ENCODE measurements at places on chromosomes 3 and 15.

- no peak for DNase-seq
Observed at GRCh38 chr3:196418601-196419000, 13.6 kb downstream of the UBXN7 start.

DNA sequence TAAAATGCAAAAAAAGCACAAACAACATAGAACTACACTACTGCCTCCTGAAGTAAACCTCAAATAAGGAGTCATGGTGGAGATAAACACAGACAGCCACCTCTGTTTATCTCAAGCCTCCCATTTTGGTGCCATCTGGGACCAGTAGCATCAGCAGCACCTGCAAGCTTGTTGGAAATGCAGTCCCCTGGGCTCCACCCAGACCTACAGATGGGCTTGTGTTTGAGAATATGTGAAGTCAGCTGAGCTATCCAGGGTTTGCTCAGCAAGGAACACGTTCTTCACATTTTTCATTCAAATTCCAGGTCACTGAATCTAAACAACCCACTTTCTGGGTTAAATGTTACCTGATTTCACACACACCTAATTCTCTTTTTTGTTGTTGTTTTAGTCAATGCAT lies 45.5 kb downstream of the RASGRF1 start:
- no peak for DNase-seq

GRCh38 chr15:63605036-63605435 lies 7.8 kb downstream of the FBXL22 start:
- no peak for DNase-seq

- DNase-seq = peak; percentile 42
Observed at GRCh38 chr3:12966847-12967605, 106.2 kb downstream of the IQSEC1 start.

DNA sequence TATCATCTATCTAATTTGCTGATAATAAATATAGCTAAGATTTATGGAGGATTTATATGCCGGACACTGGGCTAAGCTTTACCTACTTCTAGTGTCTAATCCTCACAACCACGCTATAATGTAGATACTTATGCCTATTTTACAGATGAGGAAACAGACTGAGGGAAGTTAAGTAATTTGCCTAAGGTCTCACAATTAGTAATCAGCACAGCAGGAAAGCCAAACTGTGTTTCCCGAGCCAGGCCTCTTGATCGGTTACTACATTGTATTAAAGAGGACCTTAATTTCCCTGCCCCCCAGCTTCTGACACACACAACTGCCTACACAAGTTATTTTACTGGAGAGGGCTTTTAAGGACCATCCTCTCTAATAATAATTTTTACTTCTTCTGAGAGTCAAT lies 40.9 kb downstream of the ONECUT1 start:
- no peak for DNase-seq

- no peak for DNase-seq
Observed at GRCh38 chr15:40190591-40190990, 29.7 kb downstream of the BUB1B start.

- DNase-seq = no peak
Observed at GRCh38 chr15:87317900-87318299, 938.6 kb downstream of the NTRK3 start.

DNA sequence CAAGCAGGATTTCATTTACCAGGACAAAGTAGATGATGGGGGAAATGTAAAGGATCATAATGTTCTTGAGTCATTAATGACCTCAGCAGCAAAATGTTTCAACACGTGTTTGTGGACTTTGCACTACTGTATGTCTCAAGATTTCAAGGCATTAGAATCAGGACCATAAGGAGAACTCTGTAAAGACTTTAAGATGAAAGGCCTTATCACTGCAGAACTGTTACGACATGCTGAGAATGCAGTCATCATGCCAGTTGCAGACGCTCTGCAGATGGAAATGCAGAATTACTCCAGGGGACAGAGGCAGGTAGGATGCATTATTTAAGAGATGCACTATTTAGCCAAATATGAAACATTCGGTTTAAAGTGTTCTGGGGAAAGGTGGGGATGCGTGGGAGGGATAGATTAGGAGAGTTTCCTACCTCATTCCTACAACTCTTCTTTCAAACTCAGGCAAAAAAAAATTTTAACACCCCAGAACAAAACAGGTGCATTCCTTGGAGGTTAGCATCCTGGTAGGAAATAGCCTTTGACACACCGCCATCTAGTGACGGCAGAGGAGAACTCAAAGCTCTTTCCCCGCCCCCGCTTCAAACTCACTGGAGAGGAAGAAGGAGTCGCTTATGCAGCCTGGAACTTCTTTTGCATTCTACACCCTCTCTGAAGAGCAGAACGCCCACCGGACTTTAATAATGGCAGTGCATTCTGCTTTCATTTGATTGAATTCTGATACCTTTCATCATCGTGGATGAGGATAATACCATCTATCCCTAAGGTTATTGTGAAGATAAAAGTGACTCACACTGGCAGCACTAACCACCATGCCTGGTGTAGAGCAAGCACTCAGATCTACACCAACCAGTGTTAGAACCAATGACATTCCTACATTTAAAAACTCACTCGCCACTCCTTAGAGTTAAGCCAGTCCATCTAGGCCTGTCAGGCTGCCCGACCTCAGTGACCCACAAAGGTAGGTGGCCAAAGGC lies 43.1 kb upstream of the TOPAZ1 start:
- DNase-seq = peak; percentile 79

DNA sequence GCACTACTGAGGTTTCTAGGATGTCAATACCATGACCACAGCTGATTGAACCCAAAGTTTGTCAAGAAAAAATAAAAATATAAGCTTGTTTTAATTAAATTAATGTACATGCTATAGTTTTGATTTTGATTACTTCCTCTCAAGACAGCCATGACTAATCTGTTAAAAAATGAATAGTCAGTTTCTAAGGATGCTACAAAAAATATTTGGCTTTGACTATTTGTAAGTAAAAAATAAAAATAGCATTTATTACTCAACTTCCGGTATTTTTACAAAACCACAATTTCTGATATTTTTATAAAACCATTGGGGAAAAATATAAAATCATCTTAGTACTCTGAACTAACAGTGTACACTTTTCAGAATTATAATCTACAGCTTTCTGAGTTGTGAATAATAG lies 12.1 kb upstream of the TEX9 start:
- no peak for DNase-seq

- no peak for DNase-seq
Observed at GRCh38 chr15:40812721-40813425, 5.6 kb upstream of the DNAJC17 start.

DNA sequence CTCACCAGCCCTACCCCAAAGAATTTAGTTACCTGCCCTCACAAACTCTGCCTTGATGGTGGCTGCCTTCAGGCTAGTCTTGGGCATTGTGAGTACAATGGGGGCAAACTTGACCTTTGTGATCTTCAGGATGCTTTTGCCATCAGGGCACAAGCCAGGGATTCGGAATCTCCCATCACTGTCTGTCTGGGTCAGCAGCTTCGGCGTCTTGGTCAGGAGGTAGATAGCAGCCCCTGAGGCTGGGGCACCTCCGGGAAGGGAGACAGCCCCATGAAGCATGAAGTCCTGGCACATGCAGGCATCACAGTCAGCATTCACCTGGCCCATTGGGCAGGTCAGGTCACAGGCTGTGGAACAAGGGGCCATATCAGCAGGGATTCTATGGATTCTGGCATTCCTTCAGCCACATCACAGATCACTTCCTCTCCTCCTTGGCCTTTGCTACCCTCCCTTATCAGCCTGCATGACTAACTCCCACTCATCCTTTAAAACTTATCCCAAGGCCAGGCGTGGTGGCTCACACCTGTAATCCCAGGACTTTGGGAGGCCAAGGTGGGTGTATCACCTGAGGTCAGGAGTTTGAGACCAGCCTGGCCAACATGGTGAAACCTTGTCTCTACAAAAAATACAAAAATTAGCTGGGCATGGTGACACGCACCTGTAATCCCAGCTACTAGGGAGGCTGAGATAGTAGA lies 6.9 kb downstream of the CILP start:
- DNase-seq = no peak

DNA sequence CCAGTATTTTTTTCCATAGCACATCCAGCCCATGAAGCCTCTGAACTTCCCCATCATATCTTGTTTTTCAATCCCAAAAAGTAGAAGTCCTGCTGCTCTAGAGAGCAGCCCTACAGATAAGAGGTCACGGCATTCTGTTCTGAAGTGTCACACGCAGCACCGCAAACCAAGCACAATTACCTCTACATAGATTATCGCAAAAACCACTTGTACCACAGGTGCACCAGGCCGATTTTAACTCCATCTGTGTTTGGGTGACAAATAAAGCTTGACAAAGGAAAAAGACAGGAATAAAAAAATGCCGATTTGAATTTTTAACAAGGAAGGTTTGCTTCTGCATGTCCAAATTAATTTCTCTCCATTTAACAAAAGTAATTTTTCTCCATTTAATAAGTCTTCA lies 113.7 kb downstream of the MYO5A start:
- DNase-seq = no peak

GRCh38 chr3:57935539-57935938 lies 72.7 kb upstream of the FLNB start:
- DNase-seq = no peak

DNA sequence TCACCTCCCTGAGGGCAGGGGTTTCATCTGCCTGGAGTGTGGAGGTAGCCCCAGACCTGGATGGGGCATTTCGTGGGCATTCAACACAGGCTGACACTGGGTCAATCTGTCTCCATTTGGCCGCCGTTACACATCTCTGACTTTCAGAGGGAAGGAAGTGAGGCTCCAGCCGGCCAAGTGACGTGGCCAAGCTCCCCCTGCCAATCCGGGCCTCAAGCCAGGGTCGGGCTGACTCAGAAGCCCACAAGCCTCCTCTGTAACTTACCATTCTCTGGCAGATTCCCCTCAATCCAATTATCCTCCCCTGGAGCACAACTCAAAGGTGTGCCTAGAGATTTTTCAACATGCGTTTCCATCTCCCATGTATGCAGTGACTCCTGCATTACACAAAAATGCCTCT lies 227.6 kb downstream of the KLF13 start:
- DNase-seq = no peak

- peak; percentile 88 for DNase-seq
Observed at GRCh38 chr3:52128118-52128683, 26.0 kb downstream of the POC1A start.

GRCh38 chr3:124401843-124402242 lies 328.4 kb upstream of the UMPS start:
- DNase-seq = peak; percentile 65

DNA sequence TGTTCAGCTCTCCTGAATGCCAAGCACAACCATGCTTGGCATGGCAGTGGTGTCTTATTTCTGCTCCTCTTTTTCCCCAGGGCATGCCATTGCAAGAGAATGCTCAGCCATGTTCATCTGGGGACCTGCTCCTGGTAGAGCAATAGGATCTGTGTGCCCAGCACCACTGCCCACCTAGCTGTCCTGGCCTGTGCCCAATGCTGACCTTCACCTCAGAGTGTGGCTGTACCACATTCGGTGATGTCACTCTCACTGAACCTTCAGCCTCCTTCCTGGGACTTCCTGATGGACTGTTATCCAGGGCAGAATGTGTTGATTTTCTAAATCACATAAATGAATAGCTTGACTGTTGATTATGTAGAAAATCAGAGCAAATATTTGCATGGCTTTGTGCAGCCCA lies 42.0 kb downstream of the AGTR1 start:
- DNase-seq = no peak

GRCh38 chr3:160755776-160756304 lies at the start of gene PPM1L:
TSS of gene PPM1L (plus strand) at chr3:160756231.
- peak; percentile 76 for DNase-seq

DNA sequence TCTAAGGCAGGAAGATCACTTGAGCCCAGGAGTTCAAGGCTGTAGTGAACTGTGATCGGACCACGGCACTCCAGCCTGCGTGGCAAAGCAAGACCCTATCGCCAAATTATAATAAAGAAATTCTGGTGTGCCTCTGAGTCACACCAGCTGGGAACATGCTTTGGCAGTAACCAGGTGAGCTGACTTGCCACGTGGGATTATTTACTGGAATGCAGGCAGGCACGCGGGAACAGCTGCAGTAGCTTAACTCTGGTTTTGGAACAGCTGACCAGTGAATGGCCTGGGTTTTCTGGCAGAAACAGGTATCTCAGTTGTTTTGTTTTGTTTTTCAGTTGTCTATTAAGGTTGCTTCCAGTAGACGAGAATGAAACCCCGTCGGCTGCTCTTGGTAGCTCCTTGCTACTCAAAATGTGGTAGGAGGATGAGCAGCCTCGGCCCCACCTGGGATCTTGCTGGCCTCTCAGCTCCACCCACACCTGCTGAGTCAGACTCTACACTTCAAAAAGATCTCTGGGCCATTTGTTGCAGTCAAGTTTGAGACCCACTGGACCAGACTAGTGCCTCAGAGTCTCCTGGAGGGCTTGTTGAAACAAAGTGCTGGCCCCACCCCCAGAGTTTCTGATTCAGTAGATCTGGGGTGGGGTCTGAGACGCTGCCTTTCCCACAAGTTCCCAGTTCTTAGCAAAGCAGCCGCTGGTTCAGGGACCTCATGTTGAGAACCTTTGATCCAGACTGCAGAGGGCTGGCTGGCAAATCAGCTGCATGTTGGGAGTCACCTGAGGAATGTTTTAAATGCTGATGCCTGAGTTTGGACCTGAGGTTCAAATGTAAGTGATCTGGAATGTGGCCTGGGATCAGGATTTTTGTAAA lies 26.6 kb downstream of the IDH2 start:
- peak; percentile 82 for DNase-seq

Measured in ELF-1 (cell line).